ENCODE measurements at places on chromosomes 12 and 14.

- DNase-seq = no peak
Observed at GRCh38 chr12:103011974-103012763, 54.7 kb downstream of the ASCL1 start.

DNA sequence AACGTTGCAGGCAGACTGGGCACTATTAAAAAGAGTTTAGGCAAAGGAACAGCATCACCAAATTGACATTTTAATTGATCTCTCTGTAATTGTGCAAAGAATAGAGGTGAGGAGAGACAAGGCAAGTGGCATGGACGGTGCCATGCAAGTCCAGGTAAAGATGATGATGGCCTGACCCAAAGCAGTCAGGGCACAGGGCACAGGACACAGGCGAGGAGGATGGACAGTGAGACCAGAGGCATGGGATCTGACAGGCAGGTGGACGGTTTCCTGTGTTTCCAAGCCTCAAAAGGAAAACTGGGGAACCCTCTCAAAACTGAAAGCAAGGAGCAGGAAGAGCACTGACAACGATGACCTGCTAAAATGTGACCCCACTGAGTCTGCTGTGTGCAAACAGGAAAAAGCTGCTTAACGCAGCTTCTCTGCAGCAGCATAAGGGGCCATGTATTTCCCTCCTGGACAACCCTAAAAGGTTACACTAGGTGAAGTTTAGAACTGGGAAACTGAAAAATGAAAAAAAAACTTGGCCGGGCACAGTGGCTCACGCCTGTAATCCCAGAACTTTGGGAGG lies 50.9 kb downstream of the CLIP1 start:
- no peak for DNase-seq

DNA sequence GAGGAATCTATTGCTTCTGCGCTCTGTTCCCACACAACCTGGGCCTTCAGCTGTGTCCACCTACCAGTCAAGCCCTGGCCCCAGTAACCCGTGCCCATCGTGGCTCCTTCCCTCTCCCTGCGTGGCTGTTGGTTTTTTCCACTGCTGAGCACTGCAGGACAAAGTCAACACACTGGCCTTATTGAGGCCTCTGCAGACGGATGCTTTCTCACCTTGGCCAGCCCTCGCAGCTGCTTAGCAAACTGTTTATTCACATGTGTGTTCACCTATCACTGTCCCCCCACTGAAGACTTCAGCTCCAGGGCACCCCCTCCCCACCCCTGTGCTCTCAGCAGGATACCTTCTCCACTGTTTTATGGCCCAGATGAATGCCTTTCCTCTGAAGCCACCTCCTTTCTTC lies 12.8 kb upstream of the GPX2 start:
- DNase-seq = no peak

GRCh38 chr12:47867495-47867941 lies 37.3 kb downstream of the VDR start:
- no peak for DNase-seq

DNA sequence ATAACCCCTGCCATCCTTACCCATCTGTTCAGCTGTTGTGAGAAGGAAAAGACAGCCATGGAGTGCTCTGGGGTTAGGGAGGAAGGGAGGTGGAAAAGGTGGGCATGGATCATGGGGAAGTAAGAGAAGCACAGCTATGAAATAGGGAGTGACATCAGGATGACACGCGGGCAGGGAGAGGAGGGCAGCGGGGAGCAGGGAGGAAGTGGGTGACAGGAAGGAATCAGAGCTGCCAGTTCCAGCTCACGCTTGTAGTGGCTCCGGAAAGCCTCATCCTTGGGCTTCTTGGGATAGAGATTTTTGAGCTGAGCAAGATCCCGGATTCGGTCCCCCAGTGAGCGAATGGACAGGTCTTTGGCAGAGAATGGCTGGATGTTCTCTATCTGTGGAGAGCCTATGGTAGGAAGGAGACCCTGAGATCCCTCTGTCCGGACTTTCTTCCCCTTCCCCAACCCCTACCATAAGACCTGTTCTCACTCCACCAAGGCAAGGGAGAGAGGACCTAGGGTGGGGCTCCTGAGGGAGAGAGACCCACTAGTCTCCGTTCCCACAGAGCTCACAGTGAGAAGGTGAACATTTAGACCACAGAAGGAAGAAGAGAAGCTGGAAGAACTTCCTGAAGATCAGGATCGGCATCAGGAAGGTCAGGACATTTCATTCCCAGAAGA lies 10.3 kb downstream of the NAB2 start:
- DNase-seq = no peak

GRCh38 chr12:94740601-94741362 lies 90.4 kb upstream of the TMCC3 start:
- DNase-seq = no peak

DNA sequence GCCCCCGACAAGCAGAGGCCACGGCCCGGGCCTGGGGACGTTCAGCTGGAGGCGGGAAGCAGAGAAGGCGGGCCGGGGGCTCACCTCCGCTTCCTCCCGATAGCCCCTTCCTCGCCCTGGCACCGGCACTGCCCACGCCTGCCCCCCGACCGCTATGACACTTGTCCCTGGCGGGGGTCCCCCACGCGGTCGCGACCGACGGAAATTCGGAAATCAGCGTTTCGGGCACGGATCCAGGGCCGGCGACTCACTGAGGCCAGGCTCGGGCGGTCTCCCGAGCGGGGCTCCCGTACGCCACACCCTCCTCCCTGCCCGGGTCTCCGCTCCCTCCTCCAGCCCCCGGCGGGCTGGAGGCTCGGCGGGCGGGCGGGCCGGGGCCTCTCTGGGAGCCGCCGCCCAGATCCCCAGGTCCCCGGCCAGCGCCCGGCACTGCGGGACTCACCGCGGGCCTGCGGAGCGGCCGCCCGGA lies 581 bp downstream of the PITPNM2 start:
- DNase-seq = no peak

DNA sequence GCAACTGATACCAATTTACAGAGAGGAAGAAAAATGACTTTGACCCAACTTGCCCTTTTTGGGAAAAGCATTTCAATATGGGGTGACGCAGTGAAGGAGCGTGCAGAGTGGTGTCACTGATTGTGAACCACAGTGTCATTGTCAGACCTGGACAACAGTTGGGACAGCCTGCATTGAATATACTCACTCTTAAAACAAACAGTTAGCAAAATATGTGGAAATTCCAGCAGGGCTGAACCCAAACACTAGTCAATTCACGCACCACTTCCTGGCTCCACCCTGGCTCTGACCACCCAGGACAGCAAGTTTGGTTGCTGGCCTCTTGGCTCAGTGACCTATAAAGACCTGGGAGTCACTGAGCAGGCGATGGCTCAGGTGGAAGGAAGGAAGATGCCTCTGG lies 61.3 kb downstream of the NOS1 start:
- no peak for DNase-seq

GRCh38 chr12:116418551-116418950 lies 140.6 kb upstream of the MAP1LC3B2 start:
- DNase-seq = no peak

DNA sequence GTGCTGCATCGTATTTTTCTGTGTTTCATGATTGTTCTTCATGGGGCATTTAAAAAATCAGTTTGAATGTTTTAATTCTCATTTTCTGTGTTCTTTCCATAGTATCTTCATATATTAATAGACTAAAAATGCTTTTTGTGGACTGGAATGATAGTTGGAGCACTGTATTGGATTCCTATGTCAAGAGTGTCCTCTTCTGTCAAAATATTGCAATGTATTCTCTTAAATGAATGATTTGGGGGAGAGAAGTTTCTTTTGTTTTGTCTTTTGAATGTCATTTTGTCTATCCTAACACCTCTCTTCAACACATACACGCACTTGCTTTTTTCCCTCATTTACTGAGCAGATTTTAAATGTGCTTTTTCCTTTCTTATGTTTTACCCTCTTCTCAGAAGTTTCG lies 4.7 kb upstream of the EIF2S3B start:
- no peak for DNase-seq

GRCh38 chr12:105670672-105671071 lies 340.2 kb downstream of the C12orf75 start:
- no peak for DNase-seq

DNA sequence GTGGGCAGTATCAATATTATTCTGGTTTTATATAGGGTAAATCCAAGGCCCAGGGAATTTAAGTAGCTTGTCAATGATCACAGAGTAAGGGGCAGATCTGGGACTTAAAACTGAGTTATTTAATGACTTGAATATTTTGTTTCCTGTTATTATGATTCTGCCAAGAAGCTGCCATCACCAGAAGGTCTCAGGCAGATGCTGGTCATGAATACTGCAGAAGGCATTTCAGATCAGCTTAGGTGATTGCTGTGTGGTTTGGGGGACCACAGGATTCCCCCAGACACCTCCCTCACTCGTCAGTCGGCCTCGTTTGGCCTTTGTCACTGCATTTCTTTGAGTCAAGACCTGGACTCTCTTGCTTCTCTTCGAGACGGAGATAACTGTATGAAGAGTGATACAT lies 47.7 kb upstream of the EVL start:
- no peak for DNase-seq

DNA sequence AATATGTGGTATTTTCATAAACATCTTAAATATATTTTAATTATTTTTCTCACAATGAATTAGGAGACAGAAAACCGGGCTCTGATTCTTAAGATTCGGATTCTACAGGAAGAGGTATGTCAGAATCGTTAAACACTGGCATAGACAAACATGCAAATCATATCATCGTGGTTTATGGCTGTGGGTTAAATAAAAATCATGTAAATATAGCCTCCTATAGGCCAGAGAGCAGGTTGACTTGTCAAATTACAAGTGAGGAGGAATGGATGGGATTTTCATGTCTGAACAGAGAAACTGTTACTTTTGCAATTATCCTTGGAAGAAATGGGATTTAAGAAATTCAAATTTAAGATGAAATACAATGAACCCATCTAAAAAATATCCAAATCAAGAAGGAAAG lies 74.9 kb upstream of the BCAT1 start:
- DNase-seq = no peak

- no peak for DNase-seq
Observed at GRCh38 chr12:6735448-6736191, 11.8 kb downstream of the COPS7A start.

DNA sequence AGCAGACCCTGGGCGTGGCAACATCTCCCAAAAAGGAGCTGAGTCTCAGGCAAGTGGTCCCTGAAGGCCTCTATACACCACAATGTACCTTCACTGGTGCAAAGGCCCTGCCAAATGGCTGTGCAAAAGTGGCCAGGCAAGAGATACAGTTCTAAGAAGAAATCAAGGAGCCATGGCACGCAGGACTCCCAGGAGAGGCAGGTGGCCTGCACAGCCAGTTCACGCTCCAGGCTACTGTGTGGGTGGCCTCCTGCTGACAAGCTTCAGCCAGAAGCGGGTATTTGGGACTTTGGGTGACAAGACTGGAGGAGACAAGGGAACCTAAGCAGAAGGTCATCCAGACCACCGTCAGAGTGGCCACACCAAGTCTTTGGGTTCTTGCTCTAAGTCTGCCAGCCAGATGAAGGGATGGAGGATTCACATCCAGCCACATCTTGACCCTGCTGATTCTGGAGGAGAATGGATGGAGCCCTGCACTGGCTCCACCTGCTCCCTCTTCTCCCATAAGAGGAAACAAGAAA lies 20.5 kb upstream of the ZFP36L1 start:
- no peak for DNase-seq

DNA sequence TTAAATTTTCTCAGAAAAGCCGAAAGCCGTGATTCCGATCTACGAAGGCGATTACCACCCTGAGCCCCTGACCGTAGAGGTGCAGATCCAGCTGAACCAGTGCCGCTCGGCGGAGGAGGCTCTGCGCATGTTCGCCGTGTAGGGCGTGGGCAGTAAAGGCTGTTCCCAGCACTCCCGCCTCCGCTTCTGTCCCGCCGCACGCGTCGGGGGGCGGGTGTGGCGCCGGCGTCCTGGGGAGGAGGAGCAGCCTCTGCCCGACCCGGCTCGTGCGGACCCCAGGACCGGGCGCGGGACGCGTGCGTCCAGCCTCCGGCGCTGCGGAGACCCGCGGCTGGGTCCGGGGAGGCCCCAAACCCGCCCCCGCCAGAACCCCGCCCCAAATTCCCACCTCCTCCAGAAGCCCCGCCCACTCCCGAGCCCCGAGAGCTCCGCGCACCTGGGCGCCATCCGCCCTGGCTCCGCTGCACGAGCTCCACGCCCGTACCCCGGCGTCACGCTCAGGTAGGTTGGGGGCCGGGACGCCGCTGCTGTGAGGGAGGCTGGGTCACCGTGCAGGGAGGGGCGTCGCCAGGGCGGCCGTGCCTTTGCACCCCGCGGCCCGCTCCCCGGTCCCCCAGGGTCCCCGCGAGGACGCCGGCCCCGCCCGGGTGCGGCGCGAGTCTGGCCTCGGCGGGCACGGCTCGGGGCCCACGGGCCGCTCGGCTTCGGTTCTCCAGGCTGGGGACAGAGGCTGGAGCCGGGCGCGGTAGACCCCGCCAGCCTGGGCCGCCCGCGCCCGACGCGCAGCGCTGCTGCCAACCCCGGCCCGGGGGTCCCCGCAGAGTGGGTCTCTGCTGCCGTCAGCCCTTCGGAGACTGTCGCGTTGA lies at the start of gene B3GNT4:
Gene B3GNT4 (plus strand): TSS at position 409 of the 866 bp plus-strand sequence. CDS start 910 bp downstream, outside the sequence.
- DNase-seq = no peak

- no peak for DNase-seq
Observed at GRCh38 chr12:55068416-55069010, 48.7 kb downstream of the NEUROD4 start.

- no peak for DNase-seq
Observed at GRCh38 chr12:19614601-19615383, 175.5 kb downstream of the AEBP2 start.

GRCh38 chr14:102688290-102688689 lies 89.0 kb upstream of the TRAF3 start:
- no peak for DNase-seq

DNA sequence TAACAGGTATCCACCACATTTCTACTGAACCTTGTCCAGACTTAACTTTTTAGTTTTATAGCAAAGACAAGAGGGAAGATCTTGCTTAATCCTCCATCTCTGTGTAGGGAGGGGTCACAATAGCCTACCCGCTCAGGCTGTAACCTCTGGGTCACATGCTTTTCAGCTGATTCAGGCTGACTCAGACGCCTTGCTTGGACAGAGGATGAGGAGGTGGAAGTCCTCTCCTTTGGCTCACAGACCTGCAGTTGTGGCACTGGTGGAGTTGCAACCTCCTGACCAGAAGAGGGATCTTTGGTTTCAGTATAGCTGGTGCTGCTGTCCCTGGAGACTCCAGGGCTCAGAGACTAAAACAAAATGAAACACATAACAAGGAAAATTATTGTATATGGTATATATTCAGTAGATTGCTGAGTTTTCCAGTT lies 16.2 kb downstream of the ACIN1 start:
- DNase-seq = peak; percentile 47

- no peak for DNase-seq
Observed at GRCh38 chr12:102593134-102593533, 112.8 kb upstream of the IGF1 start.

DNA sequence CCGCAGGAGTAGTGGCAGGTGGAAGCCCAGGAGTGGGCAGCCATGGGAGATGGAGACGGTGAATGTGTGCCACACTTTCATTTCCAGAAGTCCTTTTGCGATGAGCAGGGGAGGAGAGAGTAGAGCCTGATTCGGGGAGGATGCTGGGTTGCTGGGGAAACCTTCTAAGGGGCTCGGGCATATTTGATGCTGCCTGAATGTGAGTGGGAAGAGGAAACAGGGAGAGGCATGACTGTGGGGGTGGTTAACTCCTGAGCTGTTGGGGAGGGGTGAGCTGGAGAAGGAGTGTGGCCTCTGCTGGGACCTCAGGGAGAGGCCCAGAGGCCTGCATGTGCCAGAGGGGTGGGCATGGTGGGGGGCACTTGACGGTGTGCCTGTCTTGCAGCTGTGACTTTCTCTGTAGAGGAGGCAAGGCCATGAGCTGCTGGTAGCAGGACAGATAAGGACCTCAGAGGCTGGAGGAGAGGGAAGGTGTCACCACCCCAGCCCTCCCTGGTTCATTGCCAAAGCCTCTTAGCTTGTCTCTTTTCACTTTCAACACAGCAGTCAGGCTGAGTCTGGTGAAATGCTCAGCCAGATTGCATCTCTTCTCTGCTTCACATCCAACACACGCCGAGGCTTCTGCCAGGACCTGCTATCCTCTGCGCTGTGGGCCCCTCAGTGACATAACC lies 11.4 kb downstream of the GLT1D1 start:
- no peak for DNase-seq
